ENCODE measurements at places on chromosomes 7 and 10. TPM values are rescaled to one million over a fixed set of nuclear protein-coding genes. Genes with fewer than 3 reads are reported as not detected.
A peak's percentile ranks its signal among the peaks of the same experiment; 100 is the strongest.

GRCh38 chr7:110291430-110291829 lies 799.5 kb upstream of the LRRN3 start:
- H3K36me3 ChIP-seq, result no peaks in the 10 kb centered on the region
- DNase-seq, result no peak
- no peaks in the 10 kb centered on the region for H3K27me3 ChIP-seq
- no peaks in the 10 kb centered on the region for H3K4me1 ChIP-seq
- H3K4me3 ChIP-seq, result no peak overlapping the region

GRCh38 chr10:102322914-102323313 lies 72.6 kb upstream of the NFKB2 start:
- H3K4me3 ChIP-seq, result no peak overlapping the region
- peaks cover 39% of the 10 kb centered on the region for H3K4me1 ChIP-seq
- H3K27ac ChIP-seq, result peak overlapping the region; percentile 89
- H3K27me3 ChIP-seq, result no peaks in the 10 kb centered on the region

DNA sequence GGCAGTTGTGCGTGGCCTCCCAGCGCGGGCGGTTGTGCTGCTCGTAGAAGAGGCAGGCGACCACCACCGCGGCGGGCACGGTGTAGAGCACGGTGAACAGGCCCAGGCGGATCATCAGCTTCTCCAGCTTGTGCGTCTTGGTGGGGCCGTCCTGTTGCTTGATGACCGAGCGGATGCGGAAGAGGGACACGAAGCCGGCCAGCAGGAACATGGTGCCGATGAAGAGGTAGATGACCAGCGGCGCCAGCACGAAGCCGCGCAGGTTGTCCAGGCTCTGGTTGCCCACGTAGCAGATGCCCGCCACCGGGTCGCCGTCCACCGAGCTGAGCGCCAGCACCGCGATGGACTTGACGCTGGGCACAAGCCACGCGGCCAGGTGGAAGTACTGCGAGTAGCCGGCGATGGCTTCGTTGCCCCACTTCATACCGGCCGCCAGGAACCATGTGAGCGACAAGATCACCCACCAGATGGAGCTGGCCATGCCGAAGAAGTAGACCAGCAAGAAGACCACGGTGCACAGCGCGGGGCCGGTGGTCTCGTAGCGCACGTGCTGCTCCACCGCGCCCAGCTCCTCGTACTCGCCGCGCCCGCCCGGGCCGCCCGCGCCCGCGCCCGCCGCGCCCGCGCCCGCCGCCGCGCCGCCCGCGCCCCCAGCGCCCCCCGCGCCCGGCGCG lies 2.2 kb downstream of the FZD8 start:
- peaks cover 2% of the 10 kb centered on the region for H3K27me3 ChIP-seq
- peak; percentile 54 for DNase-seq

DNA sequence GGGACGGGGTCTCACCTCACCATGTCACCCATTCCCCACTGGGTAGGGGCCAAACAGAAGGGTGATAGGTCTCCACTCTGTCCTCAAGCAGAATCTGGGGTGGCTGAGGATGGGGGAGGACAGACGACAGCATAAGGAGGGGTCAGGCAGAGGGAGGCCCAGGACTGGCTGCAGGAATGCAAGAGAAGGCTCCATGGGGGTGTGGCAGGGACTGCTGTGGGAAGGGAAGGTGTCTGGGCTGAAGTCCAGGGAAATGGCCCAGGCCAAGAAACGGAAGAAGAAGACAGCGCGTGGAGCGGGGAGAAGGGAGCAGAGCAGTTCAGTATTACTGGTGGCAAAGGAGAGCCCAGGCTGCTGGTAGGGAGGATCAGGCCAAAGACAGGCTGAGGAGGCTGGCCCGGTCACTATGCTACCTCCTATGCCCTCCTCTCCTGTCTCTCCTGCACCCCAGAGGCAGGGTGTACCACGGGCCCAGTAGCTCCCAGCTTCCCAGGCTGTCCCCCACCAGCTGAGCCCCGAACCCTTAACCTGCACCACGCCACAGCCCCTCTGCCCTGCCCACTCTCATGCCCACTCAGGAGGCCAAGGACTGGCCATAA lies 60.9 kb downstream of the GRB10 start:
- DNase-seq, result no peak
- no peak overlapping the region for H3K27ac ChIP-seq
- no peak overlapping the region for H3K4me3 ChIP-seq
- H3K4me1 ChIP-seq, result peaks cover 7% of the 10 kb centered on the region
- H3K36me3 ChIP-seq, result no peaks in the 10 kb centered on the region

DNA sequence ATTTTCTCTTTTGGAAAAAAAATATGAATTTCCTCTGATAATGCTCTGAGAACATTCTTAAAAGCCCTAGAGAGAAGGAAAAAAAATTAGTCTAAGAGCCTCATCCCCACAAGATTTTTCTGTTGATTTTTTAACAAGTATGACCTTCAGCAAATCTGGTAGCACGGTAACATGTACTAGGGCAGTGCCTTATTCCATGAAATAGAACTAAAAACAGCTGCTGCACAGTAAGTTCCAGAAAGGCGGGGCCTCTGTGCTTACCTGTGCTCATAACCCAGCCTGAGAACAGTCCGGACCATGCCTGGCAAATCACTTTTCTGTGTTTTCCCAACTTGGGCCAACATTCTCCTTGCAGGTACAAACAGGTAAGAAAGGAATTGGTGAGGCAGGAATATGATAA lies 519.1 kb upstream of the AKR1E2 start:
- no peaks in the 10 kb centered on the region for H3K27me3 ChIP-seq
- H3K4me1 ChIP-seq, result peaks cover 2% of the 10 kb centered on the region
- no peak overlapping the region for H3K27ac ChIP-seq
- no peak for DNase-seq
- no peak overlapping the region for H3K4me3 ChIP-seq

DNA sequence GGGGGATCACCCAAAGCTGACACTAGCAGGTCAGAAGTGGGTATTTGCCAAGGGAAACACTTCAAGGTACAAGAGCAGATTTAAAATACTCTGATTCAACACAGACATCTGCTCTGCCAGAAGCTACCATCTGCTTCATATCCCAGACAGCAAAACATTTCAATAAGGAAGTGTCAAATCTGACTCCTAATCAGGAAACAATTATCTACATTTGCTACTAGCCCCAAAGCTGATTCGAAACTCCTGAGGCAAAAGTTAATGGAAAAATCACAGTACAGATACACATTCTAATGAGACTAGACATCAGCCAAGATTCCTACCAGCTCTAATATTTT lies 48.9 kb downstream of the PARD3 start:
- H3K4me1 ChIP-seq, result peaks cover 26% of the 10 kb centered on the region
- no peak overlapping the region for H3K4me3 ChIP-seq
- no peak overlapping the region for H3K27ac ChIP-seq
- H3K36me3 ChIP-seq, result no peaks in the 10 kb centered on the region

GRCh38 chr7:41691286-41692190 lies 11.4 kb downstream of the INHBA start:
- no peaks in the 10 kb centered on the region for H3K27me3 ChIP-seq
- H3K36me3 ChIP-seq, result peaks cover 6% of the 10 kb centered on the region
- no peak overlapping the region for H3K4me3 ChIP-seq
- H3K4me1 ChIP-seq, result peaks cover 11% of the 10 kb centered on the region
- no peak overlapping the region for H3K27ac ChIP-seq

- H3K27ac ChIP-seq, result no peak overlapping the region
- H3K4me3 ChIP-seq, result no peak overlapping the region
- no peaks in the 10 kb centered on the region for H3K27me3 ChIP-seq
- no peaks in the 10 kb centered on the region for H3K36me3 ChIP-seq
Observed at GRCh38 chr7:52917982-52918578, 117.4 kb upstream of the POM121L12 start.

DNA sequence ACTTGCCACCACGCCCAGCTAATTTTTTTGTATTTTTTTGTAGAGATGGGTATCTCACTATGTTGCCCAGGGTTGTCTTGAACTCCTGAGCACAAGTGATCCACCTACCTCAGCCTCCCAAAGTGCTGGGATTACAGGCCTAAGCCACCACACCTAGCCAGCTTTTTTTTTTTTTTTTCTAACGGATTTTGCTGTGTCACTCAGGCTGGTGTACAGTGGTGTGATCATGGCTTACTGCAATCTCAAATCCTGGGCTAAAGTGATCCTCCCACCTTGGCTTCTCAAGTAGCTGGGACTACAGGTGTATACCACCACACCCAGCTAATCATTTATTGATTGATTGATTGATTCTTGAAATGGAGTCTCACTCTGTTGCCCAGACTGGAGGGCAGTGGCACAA lies 106.0 kb upstream of the TRIM24 start:
- H3K27me3 ChIP-seq, result no peaks in the 10 kb centered on the region
- no peaks in the 10 kb centered on the region for H3K36me3 ChIP-seq
- no peak overlapping the region for H3K27ac ChIP-seq
- H3K4me1 ChIP-seq, result no peaks in the 10 kb centered on the region

GRCh38 chr7:51067757-51068156 lies 248.9 kb downstream of the COBL start:
- peaks cover 7% of the 10 kb centered on the region for H3K4me1 ChIP-seq
- DNase-seq, result peak; percentile 76
- no peak overlapping the region for H3K4me3 ChIP-seq

- H3K27ac ChIP-seq, result no peak overlapping the region
- DNase-seq, result peak; percentile 60
- no peaks in the 10 kb centered on the region for H3K36me3 ChIP-seq
- H3K27me3 ChIP-seq, result peaks cover 14% of the 10 kb centered on the region
- H3K4me1 ChIP-seq, result peaks cover 72% of the 10 kb centered on the region
Observed at GRCh38 chr7:73890555-73891147, 29.7 kb downstream of the TMEM270 start.

DNA sequence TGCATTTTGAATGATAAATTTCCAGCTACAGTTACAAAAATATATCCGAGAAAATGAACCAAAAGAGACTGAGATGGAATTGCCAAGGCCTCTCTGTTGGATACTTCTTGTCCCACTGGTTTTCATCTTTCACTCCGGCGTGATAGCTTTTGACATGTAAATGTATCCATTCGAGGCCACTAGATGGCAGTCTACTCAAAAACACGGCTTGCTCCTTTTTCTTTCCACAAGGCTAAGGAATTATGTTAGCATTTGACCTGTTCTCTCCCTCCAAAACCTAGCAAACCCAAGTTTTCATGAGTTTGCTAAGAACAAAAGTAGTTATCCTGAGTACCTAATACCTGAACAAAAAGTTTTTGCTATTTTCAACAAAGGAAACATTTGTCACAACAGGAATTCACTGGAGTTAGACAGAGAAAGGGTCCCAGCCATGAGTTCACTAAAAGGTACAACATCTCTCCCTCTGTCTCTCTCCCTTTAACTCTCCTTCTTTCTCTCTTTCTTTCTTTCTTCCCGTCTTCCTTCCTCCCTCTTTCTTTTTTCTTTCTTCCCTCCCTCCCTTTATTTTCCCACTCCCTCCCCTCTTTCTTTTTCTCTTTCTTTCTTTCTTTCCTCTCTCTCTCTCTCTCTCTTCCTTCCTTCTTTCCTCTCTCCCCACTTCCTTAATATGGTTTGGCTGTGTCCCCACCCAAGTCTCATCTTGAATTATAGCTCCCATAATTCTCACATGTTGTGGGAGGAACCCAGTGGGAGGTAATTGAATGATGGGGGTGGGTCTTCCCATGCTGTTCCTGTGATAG lies 207.9 kb upstream of the MYO3A start:
- no peaks in the 10 kb centered on the region for H3K36me3 ChIP-seq
- H3K27me3 ChIP-seq, result no peaks in the 10 kb centered on the region
- no peak overlapping the region for H3K4me3 ChIP-seq
- H3K27ac ChIP-seq, result no peak overlapping the region
- DNase-seq, result peak; percentile 60

DNA sequence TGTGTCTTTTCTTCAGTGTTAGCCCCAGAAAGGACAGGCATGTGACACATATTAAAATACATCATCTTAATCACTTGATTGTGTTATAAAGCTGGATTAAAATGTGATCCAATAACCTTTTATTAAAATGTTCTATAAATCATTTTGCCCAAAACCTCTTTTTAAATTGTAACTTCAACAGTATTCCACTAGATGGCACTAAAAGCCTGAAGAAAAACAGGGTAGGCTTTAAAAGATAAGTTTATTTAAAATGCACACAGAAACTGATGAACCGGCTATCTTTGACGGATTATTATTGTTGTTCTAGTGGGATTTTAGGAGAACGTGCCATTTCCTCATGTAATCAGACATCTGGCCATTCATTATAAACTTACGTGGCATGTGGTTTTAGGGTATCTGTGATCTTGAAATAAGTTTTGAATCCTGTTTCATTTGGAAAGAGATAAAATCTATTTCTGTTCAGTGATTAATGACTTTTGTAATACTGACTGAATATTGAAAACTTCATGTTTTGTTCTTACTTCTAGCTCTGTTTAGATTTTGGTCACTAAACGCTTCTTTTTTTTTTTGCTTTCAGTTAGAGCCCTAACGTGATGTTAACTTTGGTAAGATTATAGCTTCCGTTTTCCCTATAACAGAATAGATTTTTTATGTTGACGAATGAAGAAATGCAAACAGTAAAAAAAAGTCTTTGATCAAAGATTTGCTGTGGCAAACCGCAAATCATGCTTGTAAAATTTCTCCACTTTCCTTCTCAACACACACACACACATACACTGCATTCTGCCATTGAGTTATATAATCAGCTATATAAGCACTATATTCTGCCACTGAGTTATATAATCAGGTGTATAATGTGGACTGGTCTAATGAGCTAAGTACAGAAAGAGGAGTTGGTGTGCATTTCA lies 13.6 kb downstream of the VPS50 start:
- peak; percentile 39 for DNase-seq
- no peaks in the 10 kb centered on the region for H3K27me3 ChIP-seq
- no peaks in the 10 kb centered on the region for H3K36me3 ChIP-seq
- H3K4me3 ChIP-seq, result no peak overlapping the region
- H3K27ac ChIP-seq, result no peak overlapping the region

GRCh38 chr10:52020702-52021101 lies 293.4 kb upstream of the DKK1 start:
- H3K36me3 ChIP-seq, result no peaks in the 10 kb centered on the region
- no peak for DNase-seq
- H3K4me3 ChIP-seq, result no peak overlapping the region
- no peaks in the 10 kb centered on the region for H3K27me3 ChIP-seq

GRCh38 chr7:27199849-27200760 lies at the start of gene HOXA13:
Gene HOXA13 (minus strand): TSS chr7:27200091. CDS start chr7:27200077, 14 bp downstream.
- H3K27me3 ChIP-seq, result peaks cover 77% of the 10 kb centered on the region
- H3K4me1 ChIP-seq, result peaks cover 33% of the 10 kb centered on the region
- H3K36me3 ChIP-seq, result no peaks in the 10 kb centered on the region
- no peak within 1 kb of the TSS for H3K27ac ChIP-seq
- DNase-seq, result peak; percentile 73
- peak within 1 kb of the TSS; percentile 56 for H3K4me3 ChIP-seq

The NACAD gene
- 2.3 TPM for total RNA-seq

The PNLIPRP2 gene
- 0.49 TPM for total RNA-seq

The RNF133 gene
- 0.22 TPM for total RNA-seq

The OPN1SW gene
- total RNA-seq, result not detected

The KRIT1 gene
- total RNA-seq, result 38.2 TPM

All from muscle of leg (tissue), 16 donors.